ENCODE measurements at places on chromosomes 3 and 15.

DNA sequence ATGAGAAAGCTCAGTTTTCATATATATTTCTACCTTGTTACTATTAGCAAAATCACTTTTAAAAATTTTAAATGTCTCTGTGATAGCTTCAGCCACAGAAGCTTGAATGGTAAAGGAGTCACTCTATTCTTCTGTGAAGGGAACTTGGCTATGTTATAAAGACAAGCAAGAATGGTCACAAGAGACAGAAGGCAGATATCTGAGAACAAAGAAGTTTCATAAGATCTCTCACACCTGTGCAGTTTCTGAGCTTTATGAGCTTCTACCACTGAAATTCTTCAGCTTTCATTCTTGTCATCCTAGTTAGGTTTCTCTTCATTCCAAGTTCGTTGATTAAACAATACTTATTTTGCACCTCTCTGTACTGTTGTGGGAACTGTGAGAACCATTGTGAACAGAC lies 853.4 kb downstream of the IGSF11 start:
- DNase-seq: no peak

DNA sequence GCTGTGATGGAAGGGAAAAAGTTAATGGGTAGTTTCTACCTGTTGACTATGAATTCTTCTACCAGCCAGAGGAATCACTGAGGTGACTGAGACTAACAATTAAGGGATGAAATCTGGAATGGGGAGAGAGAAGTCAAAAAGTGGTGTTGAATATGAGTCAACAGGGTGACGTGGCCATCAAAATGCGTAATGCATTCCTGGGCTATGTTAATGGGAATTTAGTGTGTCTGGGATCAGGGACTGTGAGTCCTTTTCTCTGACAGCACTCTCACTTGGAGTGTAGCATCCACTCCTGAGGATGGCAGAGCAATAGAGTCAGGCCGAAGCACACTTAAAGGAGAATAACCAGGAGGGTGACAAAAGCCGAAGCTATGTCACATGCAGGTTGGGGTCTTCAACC lies 60.4 kb downstream of the MESD start:
- DNase-seq: no peak

- peak; percentile 56 for DNase-seq
These were observed 2.0 kb downstream of the SMC4 start for GRCh38 chr3:160401291-160402095.

GRCh38 chr3:152241142-152242017 lies 27.3 kb upstream of the MBNL1 start:
- no peak for DNase-seq

GRCh38 chr3:79937567-79937966 lies 169.8 kb upstream of the ROBO1 start:
- no peak for DNase-seq

GRCh38 chr3:168714609-168715240 lies 619.0 kb upstream of the GOLIM4 start:
- DNase-seq: no peak

DNA sequence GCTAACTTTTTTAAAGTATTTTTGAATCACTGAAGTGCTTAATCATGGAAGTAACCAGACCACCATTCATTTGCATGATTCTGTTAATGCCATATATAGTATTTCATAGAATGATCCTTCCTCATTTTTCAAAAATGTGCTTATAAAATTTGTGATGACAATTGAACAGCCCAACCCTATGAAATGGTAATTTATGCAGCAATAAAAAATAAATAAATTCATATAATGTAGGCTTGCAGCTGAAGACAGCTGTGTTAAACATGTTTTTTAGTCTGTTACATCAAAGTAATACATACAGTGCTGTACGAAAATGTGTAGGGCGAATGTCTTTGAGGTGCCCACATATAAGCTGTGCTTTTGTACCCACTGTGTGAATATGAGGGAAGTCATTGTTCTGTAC lies 131.7 kb downstream of the FILIP1L start:
- DNase-seq: no peak

Data from suppressor macrophage (primary cell).